Stimulated activated CD4-positive, alpha-beta T cell treated with anti-CD3 and anti-CD28 coated beads, Interleukin-12 subunit alpha, Interleukin-12 subunit beta, amount 100 ng/mL, for 24 hours (primary cell): ENCODE measurements at places on chromosomes 13 and 19.

DNA sequence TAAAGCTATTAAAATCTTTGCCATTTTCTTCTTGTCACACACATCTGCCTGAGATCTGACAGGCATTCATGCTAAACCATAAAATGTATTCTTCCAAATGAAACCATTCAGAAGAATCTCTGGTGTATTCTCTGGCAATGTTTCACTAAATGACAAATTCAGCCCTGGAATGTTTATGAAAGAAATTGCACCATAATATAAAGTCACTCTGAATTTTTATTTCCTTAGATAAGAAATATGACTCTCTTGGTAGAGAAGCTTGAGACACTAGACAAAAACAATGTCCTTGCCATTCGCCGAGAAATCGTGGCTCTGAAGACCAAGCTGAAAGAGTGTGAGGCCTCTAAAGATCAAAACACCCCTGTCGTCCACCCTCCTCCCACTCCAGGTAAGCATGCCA, 14.3 kb downstream of the OLFM4 start:
- no peak for DNase-seq

DNA sequence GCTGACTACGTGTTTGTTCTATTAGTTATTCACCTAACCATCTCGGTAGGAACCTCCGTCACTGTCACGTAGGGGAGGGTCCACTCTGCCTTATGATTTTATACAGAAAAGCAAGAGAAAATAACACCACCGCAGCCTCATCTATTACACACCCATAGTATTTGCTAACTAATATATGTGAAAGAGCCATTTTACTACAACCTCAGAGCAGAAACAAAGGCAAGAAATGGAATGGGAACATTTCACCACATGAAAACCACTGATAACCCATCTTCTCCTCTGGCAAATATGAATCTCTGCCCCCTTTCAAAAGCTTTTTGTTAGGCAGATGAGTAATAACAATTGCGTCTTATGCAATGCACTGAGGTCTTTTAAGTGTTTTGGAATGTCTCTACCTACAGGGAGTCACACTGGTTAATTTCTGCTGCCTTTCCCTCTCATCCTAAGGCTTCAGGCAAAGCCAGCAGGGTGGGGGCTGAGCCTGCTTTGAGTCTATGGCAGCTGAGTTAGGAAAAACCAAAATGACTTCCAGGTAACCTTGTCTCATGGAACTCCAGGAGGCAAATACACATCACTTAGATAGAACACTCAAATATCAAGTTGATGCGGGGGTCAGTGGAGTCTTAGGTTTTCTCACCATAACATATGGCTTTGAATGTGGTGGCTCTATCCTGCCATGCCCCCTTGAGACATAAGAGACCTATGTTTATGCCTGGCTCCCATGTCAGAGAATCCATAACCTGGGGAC, 15.0 kb downstream of the TSHZ3 start:
- no peak for DNase-seq

DNA sequence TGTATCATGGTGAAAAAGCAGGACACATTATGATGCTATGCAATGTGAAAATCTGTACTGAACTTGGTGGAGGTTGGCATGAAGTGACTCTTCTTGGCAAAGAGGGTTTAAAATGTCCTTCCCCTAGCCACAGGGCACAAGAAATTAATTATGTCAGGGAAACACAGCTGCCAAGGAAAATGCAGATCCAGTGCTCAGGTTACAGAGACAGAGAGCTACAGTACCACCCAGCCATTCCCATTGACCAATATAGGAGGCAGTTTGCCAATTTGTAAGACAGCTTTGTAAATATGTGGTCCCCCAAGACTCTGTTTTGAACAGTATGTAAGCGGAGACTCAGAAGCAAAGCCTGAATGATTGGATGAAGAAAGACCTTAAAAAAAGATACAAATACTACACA, 69.4 kb upstream of the KLF12 start:
- DNase-seq: no peak

DNA sequence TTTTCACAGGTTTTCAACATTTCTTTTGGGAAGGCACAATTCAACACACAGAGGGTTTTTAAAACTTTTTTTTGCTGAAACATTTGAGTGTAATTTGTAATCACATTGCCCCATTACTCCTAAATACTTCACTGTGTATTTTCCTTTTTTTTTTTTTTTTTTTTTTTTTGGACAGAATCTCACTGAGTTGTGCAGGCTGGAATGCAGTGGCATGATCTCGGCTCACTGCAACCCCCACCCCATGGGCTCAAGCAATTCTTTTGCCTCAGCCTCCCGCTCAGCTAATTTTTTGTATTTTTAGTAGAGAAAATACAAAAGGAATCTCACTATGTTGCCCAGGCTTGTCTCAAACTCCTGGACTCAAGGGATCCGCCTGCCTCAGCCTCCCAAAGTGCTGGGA, 14.8 kb upstream of the DNAJC15 start:
- DNase-seq: no peak

DNA sequence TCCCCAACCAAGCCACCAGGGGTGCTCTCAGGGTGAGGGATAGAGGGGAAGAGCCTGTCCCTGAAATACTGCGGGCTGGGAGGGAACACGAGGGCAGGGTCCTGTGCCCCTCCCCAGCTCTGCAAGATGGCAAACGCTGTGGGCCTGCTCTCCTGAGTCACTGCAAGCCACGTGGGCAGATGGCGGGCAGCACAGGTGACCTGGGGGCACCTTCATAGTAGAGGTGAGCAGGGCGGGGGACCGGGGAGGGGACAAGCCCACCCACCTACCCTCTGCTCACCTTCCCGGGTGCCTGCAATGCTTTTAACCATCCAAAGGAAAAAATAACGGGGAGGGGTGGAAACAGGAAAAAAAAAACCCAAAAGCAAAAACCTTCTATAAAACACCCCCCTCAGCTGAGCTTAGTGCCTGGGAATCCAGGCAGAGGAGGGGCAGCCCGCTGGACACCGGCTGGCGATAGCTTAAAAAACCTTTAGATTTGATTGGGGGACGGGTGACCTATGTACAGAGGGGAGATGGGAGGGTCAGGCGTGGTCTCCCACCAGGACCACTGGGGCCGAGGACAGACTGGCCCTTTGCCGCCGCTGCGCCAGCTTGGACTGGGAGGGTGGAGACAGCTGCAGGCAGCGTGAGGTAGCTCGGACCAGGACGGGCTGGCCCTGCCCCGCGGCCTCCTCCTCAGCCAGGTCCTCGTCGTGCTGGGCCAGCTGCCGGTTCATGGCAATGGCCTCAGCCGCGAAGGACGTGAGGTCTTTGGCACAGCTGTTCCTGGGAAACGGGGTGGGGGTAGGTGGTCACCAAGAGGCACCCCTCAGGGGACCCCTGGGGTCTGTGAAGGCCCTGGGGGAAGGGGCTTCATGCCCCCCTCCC, 11.7 kb downstream of the MKNK2 start:
- no peak for DNase-seq

- DNase-seq: no peak
These were observed 708 bp upstream of the ERCC1 start for GRCh38 chr19:45424191-45425058.

DNA sequence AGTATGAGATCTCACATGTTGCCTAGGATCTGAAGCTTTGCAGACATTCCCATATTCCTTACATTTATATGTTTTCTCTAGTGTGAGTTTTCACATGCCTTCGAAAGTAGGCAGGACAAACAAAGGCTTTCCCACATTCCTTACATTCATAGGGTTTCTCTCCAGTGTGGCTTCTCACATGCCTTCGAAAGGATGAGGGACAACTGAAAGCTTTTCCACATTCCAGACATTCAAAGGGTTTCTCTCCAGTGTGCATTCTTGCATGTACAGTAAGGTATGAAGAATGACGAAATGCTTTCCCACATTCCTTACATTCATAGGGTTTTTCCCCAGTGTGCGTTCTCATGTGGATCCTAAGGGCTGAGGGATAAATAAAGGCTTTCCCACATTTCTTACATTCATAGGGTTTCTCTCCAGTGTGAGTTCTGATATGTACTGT, 14.2 kb downstream of the ZNF699 start:
- no peak for DNase-seq

- no peak for DNase-seq
These were observed 41.0 kb downstream of the ANKRD10 start for GRCh38 chr13:110873639-110874507.

GRCh38 chr13:25717666-25718197, 334.1 kb downstream of the SHISA2 start:
- no peak for DNase-seq

DNA sequence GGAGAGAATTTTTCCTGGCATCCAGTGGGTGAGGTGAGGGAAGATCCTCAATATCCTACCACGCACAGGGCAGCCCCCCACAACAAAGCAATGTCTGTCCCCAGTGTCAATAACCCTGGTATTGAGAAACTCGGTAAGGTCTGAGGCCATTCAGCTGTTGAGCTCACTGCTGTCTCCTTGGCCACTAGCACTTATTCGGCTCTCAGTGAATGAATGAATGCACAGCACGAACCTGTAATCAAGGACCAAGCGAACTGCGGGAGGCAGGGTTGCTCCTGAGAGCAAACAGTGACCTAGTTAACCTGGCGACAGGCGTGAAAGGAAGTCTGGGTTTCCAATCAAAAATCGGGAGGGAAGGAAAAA, 640 bp downstream of the ZSCAN5A start:
- DNase-seq: no peak

DNA sequence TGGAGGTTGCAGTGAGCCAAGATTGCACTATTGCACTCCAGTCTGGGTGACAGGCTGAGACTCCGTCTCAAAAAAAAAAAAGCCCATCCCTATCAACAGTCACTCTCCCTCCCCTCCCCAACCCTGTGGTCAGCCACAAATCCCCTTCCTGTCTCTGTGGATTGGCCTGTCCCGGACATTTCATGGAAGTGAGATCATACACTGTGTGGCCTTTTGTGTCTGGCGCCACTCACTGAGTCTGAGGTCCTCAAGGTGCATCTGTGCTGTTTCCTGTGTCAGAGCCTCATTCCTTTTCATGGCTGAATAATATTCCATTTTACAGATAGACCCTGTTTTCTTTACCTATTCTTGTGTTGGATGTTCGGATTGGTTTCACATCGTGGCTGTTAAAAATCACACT, 149.5 kb downstream of the PTPRS start:
- no peak for DNase-seq

DNA sequence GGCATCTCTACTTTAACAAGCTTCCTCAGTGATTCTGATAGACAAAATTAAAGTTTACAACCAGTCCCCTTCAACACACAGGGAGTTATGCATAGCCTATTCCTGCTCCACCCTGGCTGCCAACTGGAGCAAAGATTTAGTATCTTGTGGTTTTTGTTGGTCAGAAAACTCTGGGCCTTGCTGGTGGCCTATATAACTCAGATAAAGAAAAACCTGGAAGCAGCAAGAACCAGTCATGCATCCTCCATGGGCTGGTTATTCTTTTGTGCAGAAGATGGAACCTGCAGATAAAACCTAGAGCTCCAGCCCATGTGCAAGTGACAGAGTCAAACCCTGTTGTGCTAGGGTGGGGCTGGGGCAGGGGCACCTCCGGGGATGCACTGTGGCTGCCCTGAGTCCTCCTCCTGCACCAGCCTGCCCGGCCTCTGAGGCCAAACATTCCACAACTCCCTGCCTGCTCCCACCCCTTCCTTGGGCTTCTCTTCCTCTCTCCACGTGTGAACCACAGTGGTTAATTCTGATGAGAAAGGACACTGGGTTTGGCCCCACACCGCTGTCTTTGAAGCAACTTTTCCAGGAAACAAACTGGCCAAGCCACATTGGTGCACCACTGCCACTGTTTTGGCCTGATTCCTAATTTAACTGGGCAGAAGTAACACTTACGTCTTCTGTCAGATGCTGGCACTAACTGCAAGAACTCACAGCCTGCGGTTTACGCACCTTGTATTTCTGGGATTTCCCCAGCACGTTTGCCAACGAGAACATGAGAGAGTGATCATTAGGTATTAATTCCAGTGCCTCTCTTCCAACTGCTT, 23.3 kb upstream of the GGACT start:
- DNase-seq: no peak

- DNase-seq: no peak
These were observed 81.1 kb upstream of the SERP2 start for GRCh38 chr13:44292545-44292944.

DNA sequence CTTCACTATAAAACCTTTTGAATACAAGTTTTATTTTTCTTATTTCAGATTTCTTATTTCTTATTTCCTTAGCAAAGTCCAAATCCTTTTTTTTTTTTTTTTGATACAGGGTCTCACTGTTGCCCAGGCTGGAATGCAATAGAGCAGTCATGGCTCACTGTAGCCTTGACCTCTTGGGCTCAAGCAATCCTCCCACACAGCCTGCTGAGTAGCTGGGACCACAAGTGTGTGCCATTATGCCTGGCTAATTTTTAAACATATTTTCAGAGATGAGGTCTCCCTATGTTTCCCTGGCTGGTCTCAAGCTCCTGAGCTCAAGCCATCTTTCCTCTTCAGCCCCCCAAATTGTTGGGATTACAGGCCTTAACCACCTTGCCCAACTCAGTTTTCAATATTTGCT, 334.3 kb downstream of the DLEU7 start:
- no peak for DNase-seq

DNA sequence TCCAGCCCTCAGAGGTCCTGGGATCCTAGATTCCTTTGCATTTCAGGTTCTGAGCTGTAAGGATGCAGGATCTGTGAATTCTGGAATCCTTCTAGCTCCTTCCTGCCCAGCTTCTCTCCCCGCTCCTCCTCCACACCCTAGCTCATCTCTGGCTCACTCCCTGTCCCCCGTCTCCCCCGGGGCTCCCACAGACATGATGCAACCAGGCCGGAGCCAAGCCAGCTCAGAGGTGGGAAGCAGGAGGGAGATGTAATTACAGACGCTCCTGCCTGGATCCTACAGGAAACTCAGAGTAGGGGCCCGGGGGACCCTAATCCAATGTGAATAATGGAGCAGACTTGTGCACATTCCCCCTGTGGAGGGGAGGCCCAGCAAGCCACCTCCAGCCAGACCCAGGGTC, 4.5 kb downstream of the GNG8 start:
- DNase-seq: no peak

- no peak for DNase-seq
These were observed 26.9 kb upstream of the RNF17 start for GRCh38 chr13:24737042-24737441.

- DNase-seq: no peak
These were observed 153.1 kb downstream of the FGF9 start for GRCh38 chr13:21823949-21824348.

GRCh38 chr13:46633416-46633815, 80.4 kb downstream of the LRCH1 start:
- DNase-seq: no peak

DNA sequence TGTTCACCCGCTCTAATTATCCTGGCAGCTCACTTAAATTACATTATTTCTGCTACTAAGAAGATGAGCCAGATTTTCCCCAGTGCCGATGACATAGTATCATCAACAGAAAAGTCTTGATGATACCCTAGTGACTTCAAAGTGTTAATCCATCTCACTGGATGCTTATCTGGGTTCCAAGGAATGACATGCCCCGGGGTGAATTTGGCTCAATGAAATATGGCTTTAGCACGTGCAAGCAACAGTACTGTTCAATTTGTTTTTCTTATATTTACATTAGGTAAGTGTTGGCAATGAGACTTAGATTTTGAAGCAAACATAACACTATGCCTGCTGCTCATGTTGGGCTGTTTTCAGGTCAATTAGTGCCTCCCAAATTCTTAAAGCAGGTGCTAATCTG, 548.2 kb upstream of the SLITRK1 start:
- no peak for DNase-seq

- no peak for DNase-seq
These were observed 185.4 kb upstream of the SERP2 start for GRCh38 chr13:44188257-44188656.
